ENCODE measurements at places on chromosomes 5 and 9. TPM values are rescaled to one million over a fixed set of nuclear protein-coding genes. Genes with fewer than 3 reads are reported as not detected.

PCDHA9 gene
- not detected for polyA plus RNA-seq

NR6A1 gene
- polyA plus RNA-seq, result 0.84 TPM

DNA sequence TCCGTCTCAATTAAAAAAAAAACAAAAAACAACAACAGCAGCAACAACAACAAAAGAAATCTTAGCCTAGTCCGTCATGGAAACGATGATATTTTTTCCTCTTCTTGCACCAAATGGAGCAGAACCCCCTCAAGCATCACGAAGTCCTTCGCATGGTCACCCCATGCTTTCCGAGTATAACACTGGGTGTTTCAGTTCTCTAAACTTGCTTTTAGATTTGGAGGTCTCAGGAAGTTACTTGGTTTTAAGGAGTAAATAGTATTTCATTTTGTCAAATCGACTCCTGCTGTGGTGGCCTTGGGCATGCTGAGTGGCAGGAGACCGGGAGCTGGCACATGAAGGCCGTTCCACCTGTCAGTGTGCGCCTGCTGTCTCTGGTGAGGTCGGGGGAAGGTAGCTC is 118.5 kb upstream of the CACNA1B start:
- peaks cover 69% of the 10 kb centered on the region for H3K36me3 ChIP-seq
- no peak overlapping the region for H3K27ac ChIP-seq
- no peaks in the 10 kb centered on the region for H3K4me1 ChIP-seq
- H3K27me3 ChIP-seq, result no peaks in the 10 kb centered on the region
- no peak for DNase-seq

DNA sequence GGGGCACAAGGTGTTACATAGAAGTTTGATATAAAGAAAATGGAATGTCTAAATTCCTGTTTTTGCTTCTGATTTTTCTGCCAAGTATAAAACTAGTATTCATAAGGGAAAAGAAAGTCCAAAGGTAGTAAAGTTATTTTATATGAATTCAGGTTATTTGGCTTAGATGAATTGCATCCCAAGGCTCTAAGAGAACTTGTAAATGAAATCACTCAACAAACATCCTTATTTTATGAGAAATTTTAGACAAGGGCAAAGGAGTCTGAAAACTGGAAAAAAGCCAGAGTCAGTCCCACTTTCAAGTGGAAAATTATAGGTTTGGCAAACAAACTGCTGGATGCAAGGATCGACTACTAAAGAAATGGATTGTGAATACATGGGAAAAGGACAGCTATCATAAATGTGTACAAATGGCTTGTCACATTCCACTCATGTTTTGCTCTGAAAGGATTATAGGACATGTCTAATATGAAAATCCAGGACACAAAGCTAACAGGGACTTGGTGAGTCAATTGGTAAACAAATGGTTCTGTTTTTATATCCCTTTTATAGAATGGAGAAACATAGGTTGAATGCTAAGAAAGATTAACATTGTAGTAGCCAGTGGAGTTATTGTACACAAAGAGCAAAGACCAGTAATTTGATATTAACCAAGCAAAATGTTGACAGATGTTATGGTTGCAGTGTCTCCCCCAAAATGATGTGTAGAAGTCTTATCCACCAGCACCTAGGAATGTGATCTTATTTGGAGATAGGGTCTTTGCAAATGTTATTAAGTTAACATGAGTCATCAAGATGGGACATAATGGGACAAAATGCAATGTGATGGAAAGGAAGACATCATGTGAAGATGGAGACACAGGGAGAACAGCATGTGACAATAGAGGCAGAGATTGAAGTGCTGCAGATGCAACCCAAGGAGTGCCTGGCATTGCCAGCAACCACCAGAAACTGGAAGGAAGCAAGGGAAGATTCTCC is 495.7 kb downstream of the TLE1 start:
- H3K27ac ChIP-seq, result no peak overlapping the region
- no peak for DNase-seq
- H3K4me3 ChIP-seq, result no peak overlapping the region
- H3K36me3 ChIP-seq, result no peaks in the 10 kb centered on the region
- no peaks in the 10 kb centered on the region for H3K4me1 ChIP-seq

DNA sequence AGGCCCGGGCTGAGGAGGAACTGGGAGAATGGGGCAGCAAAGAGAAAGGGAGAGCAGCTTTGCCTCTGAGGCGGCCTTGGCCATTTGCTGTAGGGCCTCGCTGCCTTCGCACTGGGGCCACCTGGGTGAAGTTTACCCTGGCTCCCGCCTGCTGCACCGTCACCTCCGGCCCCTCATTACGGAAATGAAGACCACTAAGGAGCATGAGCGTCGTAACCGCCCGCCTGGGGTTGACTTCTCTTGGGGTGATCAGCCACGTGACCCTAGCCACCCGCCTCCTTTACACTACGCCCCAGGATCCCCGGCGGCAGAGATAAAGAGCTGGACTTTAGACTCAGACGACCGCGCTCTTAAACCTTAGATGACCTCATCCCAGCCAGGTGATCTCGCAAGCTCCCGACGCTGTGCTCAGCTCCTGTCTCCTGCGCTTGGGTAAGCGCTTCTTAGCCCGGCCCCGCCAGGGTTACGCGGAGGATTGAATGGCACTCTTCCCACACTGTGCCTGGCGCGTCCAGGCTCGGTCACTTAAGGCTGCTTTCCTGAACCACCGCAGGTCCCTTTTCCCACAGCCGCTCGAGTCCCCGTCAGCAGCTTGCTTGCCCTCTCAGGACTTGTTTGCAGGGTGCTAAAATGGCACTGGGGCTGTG is 107.9 kb upstream of the LARP1 start:
- no peaks in the 10 kb centered on the region for H3K4me1 ChIP-seq
- H3K36me3 ChIP-seq, result no peaks in the 10 kb centered on the region
